ENCODE measurements at places on chromosomes 4 and X.

DNA sequence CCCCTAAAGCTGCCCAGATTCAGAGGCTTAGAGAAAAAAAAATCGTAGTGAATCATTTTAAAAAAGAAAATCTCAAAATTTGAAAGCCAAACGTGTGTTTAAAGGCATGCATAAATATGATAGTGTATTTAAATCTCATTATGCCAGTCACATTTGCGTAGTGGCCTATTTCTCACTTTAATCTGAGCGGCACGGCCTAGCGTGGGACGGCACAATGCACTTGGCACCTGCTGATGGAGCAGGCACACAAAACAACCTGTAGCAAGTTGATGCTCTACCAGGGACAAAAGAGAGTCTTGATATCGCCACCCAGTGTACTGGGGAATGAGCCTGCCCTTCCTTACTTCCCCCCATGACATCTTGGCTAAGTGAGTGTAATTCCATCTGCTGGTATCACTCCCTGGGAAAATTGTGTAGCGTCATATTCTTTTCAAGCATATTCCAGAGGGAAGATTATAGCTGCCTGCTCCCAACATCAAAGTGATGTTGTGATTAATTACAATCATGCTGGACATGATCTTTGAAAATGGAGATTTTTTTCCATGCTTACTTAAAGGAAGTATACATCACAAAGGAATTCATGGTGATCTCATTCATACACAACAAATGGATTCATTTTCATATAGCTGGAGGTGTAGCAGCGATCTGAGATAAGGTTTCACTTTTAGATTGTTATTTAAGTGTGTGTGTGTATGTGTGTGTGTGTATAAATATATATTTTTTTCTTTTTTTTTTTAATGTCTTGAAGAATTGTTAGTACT is 138.8 kb downstream of the DCTD start:
- DNase-seq = no peak

- DNase-seq = peak; percentile 86
Observed at GRCh38 chr4:100095729-100096595, 94.3 kb downstream of the DDIT4L start.

DNA sequence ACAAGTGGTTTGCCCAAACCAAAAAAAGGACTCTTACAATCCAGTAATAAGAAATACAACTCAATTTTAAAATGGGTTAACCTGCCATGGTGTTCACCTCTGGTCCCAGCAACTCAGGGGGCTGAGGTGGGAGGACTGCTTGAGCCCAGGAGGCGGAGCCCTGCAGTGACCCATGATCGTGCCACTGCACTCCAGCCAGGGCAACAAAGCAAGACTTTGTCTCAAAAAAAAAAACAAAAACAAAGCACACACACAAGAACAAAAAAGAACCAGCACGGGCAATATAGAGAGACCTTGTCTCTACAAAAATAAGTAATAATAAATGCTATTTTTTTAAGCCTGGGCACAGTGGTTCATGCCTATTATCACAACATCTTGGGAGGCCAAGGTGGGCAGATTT is 28.7 kb downstream of the ARAP2 start:
- no peak for DNase-seq

DNA sequence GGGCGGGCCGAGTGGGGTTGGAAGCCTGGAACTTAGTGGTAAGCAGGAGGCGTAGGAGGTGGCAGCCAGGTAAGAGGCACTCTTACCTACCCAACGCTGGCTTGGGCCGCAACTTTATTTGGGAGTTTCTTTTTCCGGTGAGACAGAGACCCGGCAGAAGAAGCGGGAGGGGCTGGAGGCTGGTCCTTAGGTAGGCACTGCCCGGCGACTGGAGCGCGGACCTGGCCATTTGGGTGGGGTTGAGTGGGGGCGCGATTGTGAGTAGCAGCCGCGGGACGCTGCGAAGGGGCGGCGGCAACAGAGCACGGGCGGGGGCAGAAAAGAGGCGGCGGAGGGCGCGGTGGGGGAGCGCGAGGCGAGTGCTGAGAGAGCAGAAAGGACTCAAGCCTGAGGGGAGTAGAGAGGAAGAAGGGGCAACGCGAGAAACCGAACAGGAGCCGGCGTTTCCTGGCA is 334 bp upstream of the POU4F2 start:
- DNase-seq = no peak

GRCh38 chr4:40361338-40361737 is 26.2 kb downstream of the CHRNA9 start:
- no peak for DNase-seq

- peak; percentile 20 for DNase-seq
Observed at GRCh38 chr4:57132743-57133137, 22.6 kb upstream of the IGFBP7 start.

DNA sequence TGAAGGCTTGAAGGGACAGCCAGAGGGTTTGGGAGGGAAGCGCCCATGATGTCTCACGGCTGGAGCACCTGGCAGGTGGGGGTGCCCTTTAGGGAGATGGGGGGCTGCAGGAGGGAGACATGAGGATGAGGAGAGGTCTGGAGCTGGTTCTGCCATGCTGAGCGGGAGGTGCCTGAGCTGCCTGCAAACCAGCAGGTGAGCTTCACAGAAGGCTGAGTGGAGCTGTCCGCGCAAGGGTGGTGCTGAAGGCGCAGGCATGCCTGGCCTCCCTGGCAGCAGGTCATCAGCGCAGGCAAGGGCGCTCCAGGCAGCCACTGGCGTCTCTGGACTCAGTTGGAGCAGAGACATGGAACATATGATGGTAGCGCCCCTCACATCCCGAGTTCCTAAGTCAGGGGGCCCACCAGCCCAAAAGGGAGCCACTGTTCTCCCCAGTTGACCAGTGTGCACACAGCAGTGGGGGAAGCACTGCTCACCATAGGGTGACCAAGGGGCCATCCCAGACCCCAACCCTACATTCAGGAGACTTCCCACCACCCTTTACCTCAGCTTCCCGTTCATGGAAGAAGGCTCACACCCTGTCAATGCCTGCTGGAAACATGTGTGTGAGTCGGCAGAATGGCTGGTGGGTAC is 25.8 kb downstream of the ADRA2C start:
- no peak for DNase-seq

DNA sequence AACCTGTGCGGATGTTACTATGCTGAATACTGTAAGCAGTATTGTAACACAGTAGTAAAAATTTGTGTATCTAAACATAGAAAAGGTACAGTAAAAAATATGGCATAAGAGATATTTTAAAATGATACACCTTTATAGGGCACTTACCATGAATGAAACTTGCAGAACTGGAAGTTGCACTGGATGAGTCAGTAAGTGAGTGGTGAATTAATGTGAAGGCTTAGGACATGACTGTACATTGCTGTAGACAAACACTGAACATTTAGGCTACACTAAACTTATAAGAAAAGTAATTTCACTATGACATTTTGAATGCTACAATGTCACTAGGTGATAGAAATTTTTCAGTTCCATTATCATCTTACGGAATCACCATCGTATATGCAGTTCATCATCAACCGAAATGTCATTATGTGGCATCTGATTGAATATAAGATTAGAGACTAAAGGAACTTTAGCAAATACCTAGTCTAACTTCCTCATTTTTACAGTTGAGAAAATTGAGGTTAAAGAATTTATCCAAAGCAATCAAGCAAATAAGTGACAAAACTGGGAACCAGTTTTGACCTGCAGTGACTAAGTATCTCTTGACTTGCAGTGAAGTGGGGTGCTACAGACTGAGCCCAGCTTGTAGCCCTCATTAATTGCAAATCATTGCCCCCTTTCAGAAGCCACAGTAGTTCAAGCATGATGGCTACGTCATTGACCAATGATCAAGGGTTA is 55.3 kb downstream of the EGF start:
- DNase-seq = peak; percentile 56

- peak; percentile 85 for DNase-seq
Observed at GRCh38 chr4:165502916-165503907, 124.4 kb downstream of the CPE start.

- peak; percentile 52 for DNase-seq
Observed at GRCh38 chr4:94488670-94489069, 36.9 kb downstream of the PDLIM5 start.

DNA sequence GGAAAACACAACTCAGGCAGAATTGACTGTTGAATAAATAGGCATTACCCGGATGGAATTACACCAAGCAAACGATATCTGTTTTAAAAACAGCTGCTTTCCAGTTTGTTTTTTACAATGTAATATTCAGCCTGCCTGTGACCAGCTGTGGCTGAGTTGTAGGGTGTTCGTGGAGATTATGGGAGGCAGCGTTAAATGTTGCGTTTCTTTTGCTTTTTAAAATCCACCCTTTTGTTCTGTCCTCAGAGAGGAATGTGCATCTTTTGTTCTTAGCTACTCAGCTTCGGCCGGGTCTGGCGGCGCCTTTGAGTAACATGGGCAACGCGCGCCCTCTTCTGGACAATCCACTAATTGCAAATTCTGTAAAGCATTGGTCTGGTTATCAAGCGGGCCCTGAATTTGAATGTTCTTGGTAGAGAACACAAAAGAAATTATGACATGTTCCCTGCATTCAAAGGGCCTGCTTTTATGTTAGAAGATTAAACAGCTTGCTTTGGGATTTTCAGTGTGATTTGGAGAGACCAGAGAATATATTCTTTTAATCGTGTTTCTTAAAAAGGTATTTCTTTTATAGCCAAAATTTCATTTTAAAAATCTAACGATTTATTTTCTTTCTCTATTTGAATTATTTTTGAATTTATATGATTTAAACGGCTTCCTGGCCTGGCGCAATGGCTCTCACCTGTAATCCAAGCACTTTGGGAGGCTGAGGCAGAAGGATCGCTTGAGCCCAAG is 76.3 kb upstream of the TRIM2 start:
- DNase-seq = peak; percentile 78

DNA sequence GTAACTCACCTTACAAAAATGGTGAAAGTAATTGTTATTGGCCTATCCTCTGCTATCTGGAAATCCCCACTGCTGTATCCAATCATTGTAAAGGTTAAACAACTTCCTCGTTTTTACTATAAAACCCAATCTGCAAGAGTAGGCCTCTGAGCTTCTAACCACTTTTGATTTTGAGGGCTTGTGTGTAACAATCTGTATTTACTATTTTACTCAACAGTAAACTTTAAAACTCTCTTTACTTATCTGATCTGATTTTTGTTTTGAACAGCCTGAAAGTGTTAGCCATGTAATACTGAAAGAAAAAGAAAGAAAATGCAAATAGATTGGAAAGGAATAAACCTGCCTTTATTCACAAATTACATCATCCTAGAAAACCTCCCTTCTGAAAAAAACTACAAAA is 63.1 kb downstream of the SLC10A7 start:
- no peak for DNase-seq

GRCh38 chr4:141294306-141294705 is 73.6 kb downstream of the ZNF330 start:
- DNase-seq = no peak

DNA sequence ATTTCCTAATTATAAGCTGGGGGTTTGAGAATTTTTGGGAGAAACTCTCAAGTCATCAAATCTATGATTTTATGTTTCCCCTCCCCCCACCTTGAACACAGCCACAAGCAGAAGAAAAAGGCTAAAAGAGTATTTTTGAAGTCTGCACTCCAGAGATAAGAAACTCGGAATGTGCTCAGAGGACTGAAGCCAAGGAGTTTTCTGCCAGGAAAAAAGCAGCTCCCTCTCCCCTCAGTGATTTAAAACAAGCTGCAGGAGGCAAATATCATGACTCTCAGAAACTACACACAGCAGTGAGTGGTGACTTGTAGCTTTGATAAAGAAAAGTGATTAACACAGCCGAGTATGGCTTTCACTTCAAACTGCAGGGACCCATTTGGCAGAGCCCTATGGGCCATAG is 800.2 kb upstream of the FTHL17 start:
- no peak for DNase-seq

GRCh38 chrX:39491548-39492297 is 606.0 kb downstream of the BCOR start:
- no peak for DNase-seq

GRCh38 chr4:15676039-15676438 is 5.6 kb upstream of the FAM200B start:
- no peak for DNase-seq

GRCh38 chrX:23822397-23822796 is 39.4 kb downstream of the SAT1 start:
- peak; percentile 15 for DNase-seq

- no peak for DNase-seq
Observed at GRCh38 chr4:147975933-147976928, 244.3 kb downstream of the ARHGAP10 start.

- DNase-seq = peak; percentile 56
Observed at GRCh38 chr4:184534511-184535391, 60.4 kb upstream of the IRF2 start.

DNA sequence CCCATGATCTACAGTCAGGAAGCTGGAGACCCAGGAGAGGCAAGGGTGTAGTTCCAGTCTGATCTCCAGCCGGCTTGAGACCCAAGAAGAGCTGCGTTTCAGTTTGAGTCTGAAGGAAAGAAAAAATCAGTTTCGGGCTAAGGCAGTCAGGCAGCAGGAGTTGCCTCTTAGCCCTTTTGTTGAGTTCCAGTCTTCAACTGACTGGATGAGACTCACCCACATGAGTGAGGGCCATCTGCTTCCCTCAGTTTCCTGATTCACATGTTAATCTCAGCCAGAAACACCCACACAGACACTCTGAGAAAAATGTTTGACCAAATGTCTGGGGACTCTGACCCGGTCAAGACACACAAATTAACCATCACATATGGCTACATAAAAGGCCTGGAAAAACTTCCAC is 73.6 kb upstream of the ELOVL6 start:
- DNase-seq = peak; percentile 12

- peak; percentile 76 for DNase-seq
Observed at GRCh38 chr4:87679449-87680169, 29.5 kb downstream of the DMP1 start.

DNA sequence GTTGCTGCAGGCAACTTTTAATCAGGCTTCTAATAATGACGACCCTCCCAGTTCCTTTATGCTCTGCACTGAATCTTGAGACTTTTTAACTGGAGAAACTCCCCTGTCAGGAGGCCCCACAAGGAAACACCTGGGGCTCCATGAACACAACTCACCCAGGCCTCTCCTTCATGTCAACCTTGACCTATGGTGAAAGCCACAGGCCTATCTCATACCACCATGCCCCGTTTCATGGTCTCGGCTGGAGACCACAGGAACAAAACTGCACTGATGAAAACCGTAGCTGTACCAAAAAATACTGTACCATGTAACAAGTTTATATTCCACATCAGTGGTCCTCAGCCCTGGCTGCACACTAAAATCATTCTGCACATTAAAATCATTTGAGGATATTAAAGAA is 57.0 kb downstream of the ZNF827 start:
- no peak for DNase-seq

GRCh38 chr4:153166716-153167501 is 37.3 kb upstream of the TRIM2 start:
- DNase-seq = peak; percentile 55

- no peak for DNase-seq
Observed at GRCh38 chrX:78934866-78935265, 10.3 kb upstream of the P2RY10 start.

- peak; percentile 79 for DNase-seq
Observed at GRCh38 chrX:39427906-39428305, 626.6 kb downstream of the MID1IP1 start.

GRCh38 chr4:153409412-153409811 is 56.7 kb upstream of the TMEM131L start:
- peak; percentile 85 for DNase-seq

DNA sequence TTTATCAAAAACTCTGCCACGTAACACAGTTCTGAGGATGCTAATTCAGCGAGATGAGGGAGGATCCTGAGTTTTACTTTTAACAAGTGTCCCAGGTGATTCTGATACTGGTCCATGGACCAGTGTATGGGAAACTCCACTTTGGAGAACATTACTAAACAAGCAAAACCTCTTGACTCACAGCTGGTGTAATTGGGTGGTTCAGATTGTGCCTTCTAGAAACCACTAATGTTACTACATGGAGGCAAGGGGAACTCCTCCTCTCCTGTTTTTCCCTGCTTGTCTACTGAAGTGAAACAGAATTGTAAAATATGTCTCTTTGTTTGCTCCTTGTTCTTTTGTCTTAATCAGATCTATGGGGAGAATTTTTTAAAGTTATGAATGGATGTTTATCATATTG is 62.6 kb downstream of the FRAS1 start:
- DNase-seq = peak; percentile 25

Measured in fibroblast of mammary gland (primary cell).